T1000 (cell line): ENCODE measurements at places on chromosomes 16 and 17.

- no peak for DNase-seq
These were observed 117.9 kb upstream of the AXIN2 start for GRCh38 chr17:65679165-65679845.

DNA sequence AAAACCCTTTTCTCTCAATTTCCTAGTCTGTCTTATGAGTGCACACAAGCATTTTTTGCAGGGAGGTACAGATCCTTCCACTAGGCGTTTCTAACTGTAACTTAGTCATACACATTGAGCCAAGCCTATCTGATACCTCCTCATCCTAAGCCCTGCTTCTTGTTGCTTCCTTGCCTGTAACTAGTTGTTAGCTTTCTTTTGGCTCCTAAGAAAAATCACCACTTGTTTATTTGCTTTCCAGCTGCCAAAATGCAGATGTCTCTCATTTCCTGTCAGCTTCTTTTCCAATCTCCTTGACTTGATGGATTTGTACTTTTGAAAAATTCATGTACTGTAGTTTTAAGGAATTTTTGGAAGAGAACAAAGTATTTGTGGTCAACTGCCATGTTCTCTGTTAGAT lies 73.7 kb downstream of the TNRC6C start:
- no peak for DNase-seq

DNA sequence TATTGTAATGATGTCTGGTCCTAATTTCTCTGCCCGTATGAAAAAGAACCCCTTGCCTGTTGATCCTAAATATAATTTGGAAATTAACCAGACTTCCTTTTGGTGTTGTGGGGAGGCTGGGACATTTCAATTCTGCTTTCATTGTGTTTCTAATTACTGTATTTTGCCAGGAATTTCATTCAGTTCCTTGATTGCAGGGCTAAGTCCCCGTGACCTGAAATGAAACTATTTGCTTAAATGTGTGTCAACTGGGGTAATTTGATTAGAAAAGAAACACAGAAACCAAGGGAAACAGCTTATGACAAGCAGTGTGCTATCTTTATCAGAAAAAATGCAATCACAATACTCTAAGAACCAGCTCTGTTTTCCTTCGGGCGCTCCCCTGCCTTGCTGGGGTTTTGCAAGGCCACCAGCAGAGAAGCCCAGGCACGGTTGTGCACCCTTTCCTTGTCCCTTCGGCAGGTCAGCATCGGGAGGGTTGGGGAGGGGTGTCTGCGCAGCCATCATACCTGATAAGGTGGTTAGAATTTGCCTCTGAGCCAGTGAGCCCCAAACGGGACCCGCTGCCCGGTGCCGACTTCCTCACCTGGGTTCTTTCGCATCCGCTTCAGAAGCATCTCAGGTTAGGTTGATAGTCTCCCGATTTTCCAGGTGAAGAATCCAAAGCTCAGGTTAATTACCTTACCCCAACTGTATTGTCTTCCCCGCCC lies 19.4 kb downstream of the KLHL36 start:
- DNase-seq, result no peak

DNA sequence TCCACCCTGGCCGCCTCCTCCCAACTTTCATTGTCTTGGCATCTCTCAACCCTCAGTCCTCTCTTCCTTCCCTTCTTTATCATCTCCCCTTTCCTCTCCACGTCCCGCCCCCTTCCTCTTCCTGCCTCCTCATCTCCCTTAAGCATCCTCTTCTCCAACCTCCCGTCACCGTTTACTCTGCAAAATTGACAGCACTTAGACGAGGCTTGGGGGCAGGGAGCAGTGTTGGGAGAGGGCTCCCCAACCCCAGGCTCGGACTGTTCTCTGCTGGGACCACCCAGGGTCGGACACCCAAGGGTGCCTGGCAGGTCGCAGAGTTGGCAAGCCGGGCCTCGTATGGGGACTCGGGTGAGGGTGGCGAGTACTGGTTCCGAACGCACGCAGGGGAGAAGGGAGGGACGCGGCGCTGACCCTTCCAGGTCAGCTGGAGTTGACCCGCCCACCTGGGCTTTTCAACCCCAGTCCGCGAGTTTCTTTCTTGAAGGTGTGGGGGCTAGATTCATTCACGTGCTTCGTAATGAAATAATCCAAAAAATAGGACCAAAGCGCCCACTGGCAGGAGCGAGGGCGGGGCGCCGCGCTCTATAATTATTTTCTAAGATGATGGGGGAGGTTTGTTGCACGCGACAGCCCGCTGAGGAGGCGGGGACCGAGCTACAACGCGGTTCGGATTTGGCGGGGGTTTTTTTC lies 775 bp upstream of the PAGR1 start:
- no peak for DNase-seq

GRCh38 chr17:16511593-16511992 lies 19.6 kb upstream of the LRRC75A start:
- no peak for DNase-seq

DNA sequence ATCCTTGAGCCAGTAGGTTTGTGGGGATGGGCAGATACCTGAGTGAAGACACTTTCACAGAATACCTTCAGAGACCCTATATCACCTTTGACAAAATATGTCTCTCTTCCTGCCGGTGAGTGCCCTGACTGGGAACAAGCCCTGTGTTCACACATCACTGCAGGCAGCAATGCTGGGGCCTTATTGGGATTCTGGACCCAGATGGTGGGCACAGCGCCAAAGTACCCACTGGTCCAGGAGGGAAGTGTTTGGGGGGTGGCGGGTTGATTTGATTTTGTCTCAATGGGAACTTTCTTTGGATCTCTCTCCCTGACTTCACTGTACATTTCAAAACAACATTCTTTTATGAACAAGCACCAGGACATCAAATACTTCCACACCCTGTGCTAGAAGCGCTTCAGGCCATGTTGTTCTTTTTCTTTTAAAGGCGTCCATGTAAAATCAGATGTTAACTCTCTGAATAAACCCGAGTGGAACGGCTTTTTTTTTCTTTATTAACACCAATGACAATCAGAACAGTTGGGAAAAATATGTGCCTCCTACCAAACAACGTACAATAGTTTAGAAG lies 62.4 kb upstream of the AKTIP start:
- DNase-seq, result no peak

DNA sequence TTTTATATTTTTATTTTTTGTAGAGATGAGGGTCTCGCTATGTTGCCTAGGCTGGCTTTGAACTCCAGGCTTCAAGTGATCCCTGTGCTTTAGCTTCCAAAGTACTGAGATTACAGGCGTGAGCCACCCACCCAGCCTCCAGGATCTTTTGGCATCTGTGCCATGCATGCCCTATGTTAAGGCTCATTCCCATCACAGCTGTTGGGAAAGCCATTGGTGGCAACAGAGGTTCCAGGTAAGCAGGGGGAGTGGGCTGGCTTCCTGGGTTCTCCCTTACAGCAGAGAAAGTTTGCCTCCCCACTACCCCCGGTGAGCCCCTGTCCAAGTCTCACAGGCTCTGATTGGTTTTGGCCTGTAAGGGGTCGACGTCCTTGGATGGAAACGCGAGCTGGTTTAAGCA lies 8.9 kb upstream of the MRTFB start:
- no peak for DNase-seq

DNA sequence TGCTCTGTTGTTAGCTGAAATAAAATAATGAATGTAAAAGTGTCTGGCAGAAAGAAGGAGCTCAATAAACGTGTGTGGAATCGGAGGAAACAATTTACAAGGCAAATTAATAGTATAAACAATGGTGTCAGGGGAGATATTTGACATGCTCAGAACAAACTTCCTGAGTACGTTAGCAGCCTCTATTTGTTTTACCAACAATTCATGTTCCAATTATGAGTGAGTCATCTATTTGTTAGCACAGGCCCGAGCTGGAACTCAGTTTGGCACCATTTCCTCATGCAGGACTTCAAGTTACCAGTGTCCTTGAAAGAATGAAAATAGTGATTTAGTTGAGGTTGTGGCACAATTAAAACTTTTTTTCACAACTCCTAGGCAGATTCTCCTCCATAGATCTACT lies 9.1 kb downstream of the ASIC2 start:
- no peak for DNase-seq

DNA sequence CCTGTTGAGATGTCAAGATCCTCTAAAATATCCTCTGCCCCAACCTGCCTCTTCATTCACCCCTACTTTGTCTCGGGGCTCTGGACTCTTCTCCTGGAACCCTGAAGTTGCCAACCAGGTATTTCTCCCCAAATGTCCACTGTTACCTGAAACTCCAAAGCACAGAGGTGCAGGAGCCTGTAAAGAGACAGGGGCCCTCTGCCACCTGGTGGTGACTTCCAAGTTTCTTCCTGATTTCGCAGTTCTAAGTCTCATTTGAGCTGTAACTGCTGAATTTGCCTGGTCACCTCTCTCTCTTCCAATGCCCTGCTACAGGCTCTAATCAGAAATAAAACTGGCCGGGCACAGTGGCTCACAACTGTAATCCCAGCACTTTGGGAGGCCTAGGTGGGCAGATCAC lies 77.1 kb upstream of the RCVRN start:
- no peak for DNase-seq

DNA sequence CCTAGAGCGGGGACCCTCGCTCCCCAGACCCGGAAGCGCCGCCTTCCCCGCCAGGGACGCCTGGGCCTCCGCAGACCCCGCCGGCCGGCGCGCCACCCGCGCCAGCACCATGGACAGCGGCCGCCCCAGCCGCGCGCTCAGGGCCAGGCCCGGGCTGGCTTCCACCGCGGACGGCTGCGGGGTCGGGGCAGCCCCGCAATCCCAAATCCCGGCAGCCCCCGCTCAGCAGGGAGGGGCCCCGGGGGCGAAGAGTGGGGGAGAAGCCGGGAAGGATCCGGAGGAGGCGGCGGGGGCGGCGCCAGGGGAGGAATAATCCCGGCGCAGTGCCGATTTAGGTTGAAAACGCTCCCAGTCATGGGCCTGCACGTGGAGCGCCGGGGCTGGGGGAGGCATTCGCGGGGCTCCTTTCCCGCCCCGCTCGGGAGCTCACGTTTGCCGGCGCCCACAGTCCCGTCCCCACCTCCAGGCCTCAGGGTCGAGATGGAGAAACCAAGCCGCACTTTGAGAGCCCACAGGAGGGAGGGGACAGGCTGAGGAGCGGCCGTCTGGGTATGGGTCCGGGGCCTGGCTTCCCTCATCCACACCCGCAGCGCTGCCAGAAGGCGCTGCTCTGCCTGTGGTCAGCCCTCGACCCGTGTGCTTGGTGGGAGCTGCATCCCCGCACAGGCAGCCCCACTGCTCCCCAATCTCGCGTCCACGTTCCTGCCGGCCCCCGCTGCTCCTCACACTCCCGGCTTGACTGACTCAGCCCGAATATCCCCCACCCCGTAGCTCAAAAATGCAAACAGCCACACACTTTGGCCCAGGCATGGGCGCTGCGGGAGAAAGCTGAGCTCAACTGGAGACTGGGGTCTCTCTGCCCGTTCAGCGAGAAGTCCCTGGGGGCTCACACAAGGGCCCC lies 4.7 kb downstream of the FBXL16 start:
- DNase-seq, result peak; percentile 26

DNA sequence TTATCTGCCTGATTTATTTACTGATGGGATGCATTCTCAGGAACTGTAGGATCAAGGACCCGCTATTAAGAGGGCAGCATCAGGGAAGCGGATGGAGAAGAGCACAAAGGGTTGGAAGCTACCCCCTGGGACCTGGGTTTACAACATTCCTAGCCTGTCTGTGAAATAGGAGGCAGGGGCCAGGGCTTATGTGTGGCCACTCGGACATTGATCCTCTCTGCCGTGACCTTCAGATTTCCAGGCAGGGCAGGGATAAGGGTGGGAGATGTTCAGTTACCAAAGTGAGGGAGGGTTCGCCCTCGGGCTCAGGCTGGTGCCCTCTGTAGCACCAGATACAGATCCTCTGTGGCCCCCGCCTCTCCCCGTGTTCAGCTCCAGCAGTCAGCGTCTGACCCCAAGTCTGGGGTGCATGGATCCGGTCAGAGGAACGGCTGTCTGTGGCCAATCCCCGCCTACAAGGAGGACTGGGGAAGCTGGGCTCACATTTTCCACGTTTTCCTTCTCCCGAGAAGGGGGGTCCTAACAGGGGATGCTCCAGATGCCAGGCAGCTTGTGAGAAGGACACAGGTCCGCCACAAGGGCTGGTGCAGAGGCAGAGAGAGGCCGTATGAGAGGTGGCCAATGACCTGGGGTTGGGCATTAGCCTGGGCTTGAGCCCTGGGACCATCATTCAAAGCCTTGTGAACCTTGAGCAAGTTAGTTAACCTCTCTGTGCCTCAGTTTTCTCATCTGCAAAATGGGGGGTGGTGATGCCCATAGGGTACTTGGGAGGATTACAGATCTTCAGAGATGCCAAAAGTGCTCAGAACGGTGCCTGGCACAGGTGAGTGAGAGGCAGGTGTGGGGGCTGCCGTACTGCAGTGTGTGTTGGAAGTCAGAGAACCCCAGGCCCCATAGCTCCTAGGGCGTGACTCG lies 48.3 kb downstream of the ATP2C2 start:
- no peak for DNase-seq

DNA sequence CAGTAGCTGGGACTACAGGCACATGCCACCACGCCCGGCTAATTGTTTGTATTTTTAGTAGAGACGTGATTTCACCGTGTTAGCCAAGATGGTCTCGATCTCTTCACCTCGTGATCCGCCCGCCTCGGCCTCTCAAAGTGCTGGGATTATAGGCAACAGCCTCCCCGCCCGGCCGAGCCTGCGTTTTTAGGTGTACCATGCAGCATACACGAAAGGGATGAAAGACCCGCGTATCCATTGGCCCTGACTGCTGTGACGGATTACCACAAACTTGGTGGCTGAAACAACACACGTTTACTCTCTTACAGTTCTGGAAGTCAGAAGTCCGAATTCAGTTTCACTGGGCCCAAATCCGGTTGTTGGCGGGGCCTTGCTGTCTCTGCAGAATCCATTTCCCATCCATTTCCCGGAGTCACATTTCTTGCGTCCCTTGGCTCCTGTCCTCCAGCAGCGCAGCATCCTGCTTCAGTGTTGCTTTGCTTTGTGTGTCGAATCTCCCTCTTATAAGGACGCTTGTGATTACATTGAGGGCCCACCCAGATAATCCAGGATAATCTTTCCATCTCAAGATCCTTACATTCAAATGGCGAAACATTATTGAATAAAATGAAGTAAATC lies 8.3 kb upstream of the GUCY2D start:
- DNase-seq, result no peak

DNA sequence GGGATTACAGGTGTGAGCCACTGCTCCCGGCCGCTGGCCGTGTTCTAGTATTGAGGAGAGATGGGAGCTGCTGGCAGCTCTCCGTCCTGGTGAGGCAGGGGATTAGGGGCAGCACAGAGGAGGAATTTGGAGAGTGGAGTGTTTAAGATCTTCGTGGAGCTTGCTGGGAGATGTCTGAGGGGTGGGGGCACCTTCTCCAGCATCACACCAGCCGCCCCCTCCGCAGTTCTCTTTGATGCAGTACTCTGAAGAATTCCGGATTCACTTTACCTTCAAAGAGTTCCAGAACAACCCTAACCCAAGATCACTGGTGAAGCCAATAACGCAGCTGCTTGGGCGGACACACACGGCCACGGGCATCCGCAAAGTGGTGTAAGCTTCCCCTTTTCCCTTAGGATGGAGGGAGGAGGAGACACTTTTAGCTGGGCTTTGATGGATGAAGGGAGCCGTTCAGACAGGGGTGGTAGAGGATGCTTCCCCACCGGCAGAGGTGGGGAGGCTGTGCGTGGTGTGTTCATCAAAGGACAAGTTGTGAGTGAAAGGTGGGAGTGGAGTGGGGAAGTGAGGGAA lies 11.9 kb downstream of the ITGAM start:
- DNase-seq, result no peak

GRCh38 chr17:1005361-1005946 lies 8.5 kb downstream of the TIMM22 start:
- no peak for DNase-seq

- DNase-seq, result peak; percentile 65
These were observed 106.2 kb downstream of the XYLT1 start for GRCh38 chr16:17364319-17365210.

- DNase-seq, result no peak
These were observed 36.8 kb upstream of the ZC3H18 start for GRCh38 chr16:88533381-88533917.

GRCh38 chr16:55943267-55943666 lies 68.1 kb upstream of the CES5A start:
- DNase-seq, result no peak
